ENCODE measurements at places on chromosomes 6 and 20.

DNA sequence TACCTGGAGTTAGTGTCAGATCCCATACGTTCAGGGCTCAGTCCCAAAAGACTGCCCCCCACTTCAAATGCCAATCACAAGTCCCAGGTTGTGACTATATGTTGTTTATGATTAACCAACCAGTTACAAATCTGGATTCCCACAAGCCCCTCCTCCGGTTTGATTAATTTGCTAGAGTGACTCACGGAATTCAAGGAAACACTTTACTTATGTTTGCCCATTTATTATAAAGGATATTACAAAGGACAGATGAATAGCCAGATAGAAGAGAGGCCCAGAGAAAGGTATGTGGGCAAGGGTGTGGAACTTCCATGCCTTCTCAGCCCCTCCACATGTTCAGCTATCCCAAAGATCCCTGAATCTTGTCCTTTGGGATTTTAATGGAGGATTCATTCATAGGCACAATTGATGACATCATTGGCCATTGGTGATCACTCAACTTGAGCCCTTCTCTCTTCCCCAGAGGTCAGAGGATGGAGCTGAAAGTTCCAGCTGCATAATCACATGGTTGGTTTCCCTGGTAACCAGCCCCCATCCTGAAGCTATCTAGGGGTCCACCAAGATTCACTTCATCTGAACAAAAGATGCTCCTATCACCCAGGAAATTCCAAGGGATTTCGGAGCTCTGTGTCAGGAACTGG lies 2.0 kb downstream of the ECT2L start:
- DNase-seq: no peak

DNA sequence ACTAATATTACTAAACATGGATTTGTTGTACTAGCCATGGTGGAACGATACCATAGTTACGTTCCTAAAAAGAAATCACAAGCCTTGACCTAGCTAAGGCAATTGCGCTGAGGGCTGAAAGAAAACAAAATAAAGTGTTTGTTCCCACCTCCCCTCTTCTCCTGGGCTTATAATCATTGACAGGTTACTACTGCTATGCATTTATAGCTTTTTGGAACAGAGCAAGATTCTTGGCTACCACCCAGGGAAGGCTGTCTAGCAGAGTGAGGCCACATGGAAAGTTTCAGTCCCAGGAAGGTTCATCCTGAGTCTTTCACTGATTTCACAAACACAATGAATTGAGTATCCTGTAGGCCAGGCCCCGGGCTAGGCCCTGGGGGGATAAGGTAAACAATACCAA lies 84.6 kb downstream of the TMEM170B start:
- DNase-seq: no peak

DNA sequence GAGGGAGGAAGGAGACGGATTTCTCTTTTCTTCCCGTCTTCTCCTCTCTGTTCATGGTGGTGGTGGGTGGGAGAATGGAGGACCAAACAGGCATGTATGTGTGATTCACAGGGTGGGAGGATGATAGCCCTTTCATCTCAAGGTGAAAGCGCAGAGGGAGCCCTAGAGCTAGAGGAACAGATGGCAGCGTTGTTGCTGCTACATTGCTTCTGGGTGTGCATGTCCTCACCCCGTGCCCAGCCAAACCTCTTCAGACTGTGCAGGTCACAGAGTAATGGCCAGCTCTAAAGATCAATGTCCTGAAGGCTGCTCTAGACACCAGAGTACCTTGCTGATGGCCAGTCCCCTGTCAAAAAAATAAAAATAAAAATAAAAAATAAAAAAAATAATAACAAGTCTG lies 301.8 kb downstream of the TBC1D7 start:
- DNase-seq: no peak

- DNase-seq: no peak
Measured at GRCh38 chr6:160198606-160199211, 59.9 kb downstream of the SLC22A2 start.

GRCh38 chr6:39426073-39426456 lies 103.6 kb upstream of the KCNK16 start:
- peak; percentile 48 for DNase-seq

GRCh38 chr6:40520678-40521077 lies 66.5 kb downstream of the LRFN2 start:
- DNase-seq: no peak

DNA sequence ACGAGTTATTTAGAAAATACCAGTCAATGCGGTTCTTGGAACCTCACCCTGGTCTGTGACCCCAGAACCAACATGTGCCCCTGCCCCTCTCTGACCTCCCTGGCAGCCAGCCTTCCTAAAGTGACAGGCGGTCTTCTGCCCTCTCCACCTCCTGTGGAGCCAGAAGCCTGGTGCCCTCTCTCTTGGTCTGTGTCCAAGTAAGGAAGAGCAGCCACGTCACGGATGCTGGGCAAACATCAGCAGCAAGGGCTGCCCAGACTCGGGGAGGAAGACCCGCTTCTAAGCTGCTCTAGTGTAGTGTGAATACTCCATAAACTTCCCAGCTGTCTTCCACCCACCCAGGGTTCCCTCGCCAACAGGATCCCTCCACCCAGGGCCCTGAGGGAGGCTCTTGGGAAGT lies 272.4 kb downstream of the BMP7 start:
- DNase-seq: no peak

GRCh38 chr6:15569035-15569995 lies 93.5 kb downstream of the DTNBP1 start:
- DNase-seq: no peak

GRCh38 chr6:157921685-157922367 lies 59.8 kb upstream of the SYNJ2 start:
- no peak for DNase-seq

DNA sequence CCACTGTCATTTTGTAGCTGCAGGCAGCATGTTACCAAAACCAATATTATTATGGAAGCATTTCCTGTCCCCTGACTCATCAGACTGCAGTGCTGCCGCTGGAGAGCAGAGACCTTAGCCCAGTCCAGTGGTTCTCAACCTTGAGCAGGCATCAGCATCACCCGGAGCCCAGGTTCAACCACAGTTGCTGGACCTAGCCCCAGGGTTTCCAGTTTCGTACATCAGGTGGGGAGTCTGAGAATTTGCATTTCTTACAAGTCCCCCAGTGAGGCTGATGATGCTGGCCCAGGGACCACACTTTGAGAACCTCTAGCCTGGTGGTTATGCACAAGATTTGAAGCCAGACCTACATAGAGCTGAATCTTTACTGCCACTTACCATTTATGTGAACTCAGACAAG lies 47.3 kb downstream of the LY86 start:
- DNase-seq: no peak

- DNase-seq: no peak
Measured at GRCh38 chr6:158016571-158017383, 35.1 kb downstream of the SYNJ2 start.

DNA sequence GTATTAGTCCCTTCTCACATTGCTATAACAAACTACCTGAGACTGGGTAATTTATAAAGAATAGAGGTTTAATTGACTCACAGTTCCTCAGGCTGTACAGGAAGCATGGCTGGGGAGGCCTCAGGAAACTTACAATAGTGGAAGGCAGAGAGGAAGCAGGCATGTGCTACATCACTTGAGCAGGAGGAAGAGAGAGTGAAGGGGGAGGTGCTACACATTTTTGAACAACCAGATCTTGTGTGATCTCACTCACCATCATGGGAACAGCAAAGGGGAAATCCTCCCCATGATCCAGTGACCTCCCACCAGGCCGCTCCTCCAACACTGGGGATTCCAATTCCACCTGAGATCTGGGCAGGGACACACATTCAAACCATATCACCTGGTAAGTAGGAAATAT lies 630.6 kb downstream of the QKI start:
- no peak for DNase-seq

- no peak for DNase-seq
Measured at GRCh38 chr6:16783509-16783908, 22.2 kb upstream of the ATXN1 start.

DNA sequence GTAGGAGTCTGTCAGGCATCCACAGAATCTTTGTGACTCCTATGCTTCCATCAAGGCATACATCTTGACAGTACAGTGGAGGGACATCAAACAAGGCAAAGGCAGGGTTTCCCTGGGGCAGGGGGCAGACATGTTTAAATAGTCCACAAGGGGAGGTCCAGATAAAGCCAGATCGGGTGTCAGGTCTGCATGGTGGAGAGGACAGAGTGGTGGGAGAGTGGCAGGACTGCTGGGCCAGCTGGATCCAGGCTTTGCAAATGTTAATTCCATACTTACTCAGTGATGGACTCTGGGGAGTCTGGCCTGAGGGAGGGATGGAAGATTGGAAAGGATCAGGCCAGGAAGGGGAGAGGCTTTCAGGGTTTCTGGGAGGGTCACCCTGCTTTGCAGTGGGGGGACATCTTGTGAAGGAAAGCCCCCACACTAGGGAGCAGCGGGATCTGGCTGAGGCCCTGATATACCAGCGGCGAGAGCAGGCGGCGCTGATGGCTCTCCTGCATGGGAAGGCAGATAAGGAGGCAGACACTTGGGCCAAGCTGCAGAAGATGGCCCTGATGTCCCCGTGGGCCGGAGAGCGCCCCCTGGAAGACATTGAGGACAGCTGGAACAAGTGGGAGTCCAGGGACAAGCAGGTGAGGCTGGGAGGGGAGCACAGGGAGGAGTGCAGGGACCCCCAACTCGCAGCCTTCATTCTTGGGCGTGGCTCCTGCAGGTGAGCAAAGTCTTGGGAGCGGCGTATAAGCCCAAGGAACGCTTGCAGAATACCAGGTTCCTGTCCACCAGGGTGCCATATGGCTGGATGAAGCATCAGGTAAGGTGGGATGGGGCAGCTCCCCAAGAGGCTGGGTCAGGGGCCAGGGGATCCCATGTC lies 44.6 kb downstream of the SUN5 start:
- no peak for DNase-seq

DNA sequence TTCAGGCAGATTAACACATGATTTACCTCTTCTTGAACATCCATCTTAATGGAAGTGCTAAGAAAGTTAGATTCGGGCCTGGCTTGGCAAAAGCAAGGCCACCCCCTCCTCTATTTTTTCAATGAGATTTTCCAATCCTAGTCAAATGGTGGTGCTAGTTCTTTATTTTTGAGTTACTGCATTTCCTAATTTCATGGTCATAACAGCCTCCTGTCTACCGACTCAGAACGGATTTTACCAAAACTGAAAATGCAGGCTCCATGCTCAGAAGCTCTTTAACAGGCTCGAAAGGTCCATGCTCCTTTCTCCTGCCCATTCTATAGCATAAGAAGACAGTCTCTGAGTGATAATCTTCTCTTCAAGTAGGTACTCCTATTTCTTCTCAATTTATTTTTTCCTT lies 117.2 kb upstream of the ESR1 start:
- no peak for DNase-seq

GRCh38 chr6:12467706-12468670 lies 177.8 kb downstream of the EDN1 start:
- DNase-seq: no peak

DNA sequence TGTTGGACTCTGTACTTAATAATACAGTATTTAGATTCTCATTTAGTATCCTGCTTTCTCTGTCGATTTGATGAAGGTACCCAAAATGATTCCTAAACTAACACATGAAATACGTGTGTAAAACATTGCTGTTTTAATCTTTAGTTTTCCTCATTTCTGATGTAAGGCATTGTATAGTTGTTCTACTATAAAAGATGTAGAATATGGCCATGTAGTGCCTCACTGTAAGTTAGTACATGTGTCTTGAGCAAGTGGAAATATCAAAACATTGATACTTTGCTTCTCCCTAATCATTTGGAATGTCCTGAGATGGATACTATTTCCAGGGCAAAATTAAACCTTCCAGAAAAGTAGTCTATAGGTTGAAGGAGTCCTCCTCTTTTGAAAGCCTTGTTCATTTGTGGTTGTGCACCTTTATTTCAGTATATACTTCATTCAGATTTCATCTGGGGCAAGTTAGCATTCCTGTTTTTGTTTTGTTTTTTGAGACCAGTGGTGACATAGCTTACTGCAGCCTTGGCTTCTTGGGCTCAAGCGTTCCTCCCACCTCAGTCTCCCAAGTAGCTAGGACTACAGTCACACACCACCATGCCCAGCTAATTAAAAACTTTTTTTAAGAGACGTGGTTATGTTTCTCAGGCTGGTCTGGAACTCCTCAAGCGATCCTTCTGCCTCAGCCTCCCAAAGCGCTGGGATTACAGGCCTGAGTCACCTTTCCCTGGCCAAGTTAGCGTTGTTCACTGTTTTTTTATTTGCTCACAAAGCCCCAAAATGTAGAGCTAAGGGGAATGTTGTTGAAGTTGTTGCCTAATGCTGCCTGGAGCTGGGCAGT lies 11.6 kb downstream of the SRSF3 start:
- DNase-seq: no peak

DNA sequence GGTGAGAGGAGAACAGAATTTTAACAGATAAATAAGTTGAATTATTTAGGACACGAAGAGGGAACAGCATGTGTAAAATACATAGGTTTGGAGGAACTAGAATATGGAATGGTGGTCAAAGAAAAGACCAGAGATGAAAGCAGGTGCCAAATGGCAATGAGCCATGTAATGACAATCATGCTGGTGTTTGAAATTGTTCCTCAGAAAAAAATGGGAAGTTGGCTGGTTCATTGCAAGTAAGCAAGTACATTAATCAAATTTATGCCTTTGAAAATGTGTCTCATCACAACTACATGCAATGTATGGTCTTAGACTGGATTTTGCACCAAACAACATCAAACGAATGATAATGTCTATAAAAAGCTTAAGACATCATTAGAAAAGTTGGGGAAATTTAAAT lies 83.3 kb downstream of the SPTLC3 start:
- DNase-seq: no peak

DNA sequence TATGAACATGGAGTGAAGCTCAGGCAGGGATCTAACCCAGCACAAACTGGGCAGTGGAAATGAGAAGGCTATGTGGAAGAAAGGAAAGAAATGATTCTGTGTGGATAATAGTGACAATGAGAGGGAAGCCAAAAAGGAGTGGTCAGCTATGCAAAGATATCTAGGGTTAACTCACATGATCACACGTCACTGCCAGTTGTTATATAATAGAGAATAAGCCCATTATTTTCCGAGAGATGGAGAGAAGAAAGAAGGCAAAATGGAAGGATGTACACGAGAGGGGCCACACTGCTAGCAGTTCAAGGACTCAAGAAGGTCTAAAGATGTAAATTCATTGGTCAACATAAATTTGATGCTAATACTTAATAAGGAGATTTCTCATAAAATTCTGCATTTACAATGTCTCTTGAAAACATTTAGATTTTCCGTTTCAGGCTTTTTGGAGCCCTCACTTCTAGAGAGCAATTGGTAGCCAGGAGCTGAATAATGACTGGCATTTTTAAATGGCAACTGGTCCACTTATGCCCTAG lies 18.8 kb upstream of the RCAN2 start:
- no peak for DNase-seq

- no peak for DNase-seq
Measured at GRCh38 chr20:888057-888456, 28.1 kb downstream of the ANGPT4 start.

Data from mucosa of gallbladder (tissue), 1 donor.